Activated CD8-positive, alpha-beta memory T cell treated with anti-CD3 and anti-CD28 coated beads, Interleukin-2, amount 50 U/mL, for 48 hours (primary cell): ENCODE measurements at places on chromosomes 5 and 9.
A peak's percentile ranks its signal among the peaks of the same experiment; 100 is the strongest.

DNA sequence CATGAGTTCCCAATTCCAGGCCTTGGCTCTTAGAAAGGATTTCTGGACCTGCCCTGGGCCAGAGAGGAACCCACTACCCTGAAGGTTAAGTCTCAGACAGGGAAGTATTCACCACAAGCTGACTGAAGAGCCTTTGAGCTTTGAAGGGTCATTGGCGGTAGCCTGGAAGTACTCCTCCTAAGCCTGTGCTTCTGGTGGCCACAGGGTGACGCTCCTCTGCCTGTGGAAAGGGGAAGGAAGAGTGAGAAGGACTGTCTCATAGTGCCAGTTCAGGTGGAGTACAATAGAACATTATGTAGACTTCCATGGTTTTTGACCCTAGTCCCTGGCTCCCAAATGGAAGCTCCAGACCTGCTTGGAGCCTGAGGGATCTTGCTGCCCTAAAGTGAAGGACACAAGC, 1233.2 kb upstream of the CDH6 start:
- no peak for DNase-seq

DNA sequence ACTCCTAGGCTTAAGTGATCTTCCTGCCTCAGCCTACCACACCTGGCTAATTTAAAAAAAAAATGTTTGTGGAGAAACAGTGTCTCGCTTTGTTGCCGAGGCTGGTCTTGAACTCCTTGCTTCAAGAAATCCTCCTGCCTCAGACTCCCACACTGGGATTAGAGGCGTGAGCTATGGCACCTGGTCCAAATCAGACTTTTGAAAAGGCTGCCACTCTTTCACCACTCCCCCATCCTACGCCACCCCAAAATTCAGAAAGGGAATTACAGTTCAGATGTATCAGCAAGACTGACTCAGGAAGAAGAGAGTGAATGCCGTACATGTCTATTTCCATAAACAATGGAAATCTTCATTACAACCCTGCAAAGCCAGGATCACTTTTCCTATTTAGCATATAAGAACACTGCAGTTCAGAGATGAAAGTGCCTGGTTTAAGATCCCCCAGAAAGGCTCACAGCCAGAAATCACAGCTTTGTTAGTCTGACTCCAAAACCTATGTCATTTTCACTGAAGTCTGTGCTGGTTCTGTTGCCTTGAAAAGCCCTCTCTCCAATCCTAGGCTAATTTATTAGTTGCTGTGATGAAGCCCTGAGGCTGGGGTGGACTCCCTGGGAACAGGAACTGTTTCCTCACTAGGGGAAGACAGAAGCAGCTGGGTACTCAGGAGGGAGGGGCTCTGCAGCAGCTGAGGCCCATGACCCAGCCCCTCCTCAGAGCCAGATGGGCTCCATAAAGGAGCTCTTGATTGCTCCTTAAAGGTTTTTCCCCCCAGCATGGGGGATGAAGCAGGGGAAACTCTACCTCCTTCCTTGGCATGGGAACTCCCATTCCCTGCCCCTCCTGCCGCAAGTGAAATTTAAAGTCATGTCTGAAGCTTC, 3.1 kb downstream of the FBLL1 start:
- DNase-seq, result no peak

DNA sequence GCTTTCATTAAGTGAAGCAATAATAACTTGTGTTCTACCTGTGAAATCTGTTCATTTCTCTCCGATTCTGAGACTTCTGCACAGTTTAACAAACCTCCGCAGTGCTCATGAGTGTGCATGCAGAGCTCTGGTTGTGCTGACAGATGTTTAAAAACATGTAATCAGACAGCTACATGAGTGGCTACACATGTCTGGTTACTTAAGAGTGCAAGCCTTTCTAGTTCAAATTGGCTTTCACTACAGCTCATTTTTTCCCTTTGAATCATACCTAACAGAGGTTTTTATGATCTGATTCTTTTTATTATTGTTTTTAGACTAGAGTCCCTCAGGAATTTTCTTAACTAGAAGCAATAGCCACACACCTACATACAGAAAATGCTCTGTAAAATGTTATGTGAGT, 310.2 kb downstream of the ARRDC3 start:
- no peak for DNase-seq

DNA sequence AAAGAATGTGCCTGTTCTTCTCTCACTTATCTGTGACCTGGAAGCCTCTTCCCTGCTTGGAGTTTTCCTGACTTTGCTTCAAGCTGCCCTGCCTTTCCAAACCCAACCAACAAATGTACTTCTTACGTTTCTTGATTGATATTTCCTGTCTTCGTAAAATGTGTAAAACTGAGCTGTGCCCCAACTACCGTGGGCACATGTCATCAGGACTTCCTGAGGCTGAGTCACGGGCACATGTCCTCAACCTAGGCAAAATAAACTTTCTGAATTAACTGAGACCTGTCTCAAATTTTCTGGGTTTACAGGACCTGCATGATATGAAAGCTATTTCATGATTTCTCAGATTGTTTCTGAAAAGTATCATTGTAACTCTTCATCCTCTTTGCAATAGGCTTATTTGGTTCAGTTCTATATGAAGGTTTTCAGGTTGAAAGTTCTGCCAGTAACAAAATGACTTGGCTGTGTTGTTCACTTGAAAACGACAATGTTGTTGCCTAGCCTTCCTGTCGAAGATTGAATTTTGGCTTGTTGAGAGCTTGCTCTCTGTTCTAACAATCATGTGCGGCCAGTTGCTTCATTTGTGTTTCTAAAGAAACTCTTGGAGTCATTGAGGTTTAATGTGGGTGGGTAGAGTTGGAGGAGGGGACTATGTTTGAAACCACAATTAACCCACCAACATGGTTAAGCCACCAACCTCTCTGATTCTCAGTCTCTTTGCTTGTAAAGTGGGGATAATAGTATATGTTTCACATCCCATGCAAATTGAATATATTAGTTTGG, 145.6 kb downstream of the FBXL7 start:
- no peak for DNase-seq

- DNase-seq, result no peak
Measured at GRCh38 chr5:133520062-133520461, 92.3 kb downstream of the FSTL4 start.

GRCh38 chr5:116573702-116574366, 789 bp downstream of the SEMA6A start:
- peak; percentile 53 for DNase-seq

GRCh38 chr9:130815242-130815808, 19.7 kb upstream of the ABL1 start:
- DNase-seq, result no peak

- DNase-seq, result no peak
Measured at GRCh38 chr5:151739939-151740335, 18.5 kb downstream of the ATOX1 start.

DNA sequence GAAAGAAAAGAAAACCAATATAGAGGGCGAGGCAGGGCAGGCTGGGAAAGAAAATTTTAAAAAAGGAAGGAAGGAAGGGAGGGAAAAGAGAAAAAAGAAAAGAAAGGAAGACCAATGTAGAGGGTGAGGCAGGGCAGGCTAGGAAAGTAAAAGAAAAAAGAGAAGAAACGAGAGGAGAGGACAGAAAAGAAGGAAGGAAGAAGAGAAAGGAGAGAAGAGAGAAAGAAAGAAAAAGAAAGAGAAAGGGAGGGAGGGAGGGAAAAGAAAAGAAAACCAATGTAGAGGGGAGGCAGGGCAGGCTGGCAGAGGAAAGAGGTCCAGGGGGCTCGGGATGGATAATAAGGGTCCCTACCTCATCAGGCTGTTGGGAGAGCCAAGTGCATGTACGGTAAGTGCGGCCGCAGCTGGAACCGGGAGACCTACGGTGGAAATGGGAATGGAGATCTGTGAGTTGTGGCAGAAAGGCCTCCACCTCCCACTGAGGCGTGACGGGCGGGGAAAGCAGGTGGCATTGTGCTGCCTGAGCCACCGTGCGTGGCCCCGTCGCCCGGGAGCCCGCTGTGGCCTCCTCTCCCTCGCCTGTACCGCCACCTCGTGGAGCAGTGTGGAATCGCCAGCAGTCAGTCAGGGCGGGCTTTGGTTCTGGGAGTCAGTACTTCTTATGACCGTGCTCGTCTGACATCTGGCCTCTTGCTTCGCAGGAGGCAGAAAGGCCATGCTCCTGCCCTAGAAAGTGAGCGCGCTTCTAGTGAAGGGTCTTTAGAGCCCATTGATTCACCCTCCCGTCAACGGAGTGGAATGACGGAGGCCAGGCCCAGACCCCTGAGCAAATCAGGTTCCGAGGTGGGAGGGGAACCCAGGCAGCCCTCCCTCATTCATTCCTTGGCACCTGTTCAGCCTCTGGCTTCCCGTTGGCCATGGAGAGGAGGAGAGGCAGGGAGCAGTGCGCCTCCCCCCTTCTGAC, 10.4 kb upstream of the NHP2 start:
- peak; percentile 99 for DNase-seq

DNA sequence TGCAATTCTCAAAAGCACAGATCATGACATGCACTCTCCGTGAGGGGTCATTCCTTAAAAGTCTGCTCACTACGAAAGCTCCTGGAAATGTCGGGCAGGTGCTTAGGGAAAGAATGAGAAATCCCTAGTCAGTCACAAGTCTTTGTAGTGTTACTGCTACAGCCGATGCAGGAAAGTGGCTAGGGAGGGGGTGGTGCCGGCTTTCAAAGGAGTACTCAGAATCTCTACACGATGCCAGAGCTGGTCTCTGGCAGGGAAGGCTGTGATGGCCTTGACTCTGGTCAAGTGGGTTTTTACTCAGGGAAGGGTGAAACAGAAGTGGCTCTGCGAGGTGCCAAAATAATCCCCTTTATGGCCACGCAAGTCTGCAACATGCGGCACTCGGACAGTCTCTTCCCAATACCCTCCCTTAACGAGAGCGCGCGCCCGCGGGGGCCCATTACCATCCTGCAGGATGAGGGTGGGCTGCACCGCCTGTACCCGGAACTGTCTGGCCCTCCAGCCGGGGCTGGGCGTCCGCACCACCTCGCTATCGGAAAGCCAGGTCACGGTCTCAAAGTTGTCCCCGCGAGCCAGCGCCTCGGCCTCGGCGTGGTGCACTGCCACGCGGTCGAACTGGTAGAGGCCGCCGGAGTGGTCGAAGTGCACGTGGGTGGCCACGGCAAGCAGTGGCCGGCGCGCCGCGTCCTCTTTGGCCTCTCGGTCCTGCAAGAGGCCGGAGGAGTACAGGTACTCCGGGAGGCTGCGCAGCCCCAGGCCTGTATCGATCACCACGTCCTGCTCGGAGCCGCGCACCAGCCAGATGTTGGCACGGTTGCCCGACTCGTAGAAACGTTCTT, 956 bp downstream of the MBLAC2 start:
- DNase-seq, result no peak

DNA sequence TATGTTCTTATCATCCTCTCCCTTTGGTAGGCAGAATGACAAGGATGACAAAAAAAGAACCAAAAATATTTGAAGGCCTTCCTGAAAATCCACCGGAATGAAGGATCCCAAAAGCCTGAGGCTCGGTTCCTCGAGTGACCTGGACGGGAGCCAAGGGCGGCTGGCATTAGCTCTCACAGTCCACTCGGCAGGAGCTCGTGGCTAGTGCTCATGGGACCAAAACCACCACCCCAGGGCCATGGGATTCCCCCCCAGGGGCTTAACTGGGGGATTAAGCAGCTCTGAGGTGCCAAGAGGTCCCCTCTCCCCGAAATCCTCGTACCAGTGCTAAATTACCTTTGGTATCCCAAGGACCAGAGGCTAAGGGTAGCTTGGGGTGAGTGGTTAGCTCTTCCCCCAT, 586 bp upstream of the PDZD2 start:
- DNase-seq, result no peak

DNA sequence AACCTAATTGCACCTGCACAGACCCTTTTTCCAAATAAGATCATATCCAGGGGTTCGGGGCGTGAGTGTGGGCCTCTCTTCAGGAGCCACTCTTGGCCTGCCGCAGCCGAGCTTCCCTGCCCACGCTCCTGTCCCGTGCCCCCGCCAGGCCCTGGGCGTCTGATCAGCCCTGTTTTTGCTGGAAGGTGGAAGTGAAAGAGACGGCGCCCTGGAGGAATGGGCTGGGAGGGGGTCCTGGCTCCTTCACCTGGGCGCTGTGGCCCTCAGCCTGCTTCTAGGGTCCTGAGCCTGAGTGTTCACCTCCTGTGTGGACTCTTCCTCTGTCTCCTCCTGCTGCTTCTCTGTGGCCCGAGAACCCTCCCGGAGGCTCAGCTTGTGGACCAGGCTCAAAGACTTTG, 11.2 kb upstream of the COL5A1 start:
- DNase-seq, result no peak

DNA sequence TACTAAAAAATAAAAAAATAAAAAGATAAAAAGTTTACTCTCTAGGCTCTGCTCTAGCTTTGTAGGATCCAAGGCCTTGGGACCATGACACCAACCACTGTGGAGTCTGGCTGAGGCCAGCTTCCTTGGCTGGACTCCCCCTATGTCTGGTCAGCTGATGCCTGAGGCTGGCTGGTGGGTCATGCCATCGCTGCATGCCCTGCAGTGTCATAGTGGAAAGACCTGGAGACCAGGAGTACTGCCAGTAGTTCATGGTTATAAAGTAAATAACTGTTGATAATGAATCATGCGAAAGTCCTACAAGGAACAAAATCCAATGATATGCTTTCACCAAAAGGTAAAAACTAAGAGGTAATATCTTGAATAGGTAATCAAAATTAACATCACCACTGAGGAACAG, 43.2 kb downstream of the GARNL3 start:
- DNase-seq, result no peak

GRCh38 chr5:36985387-36985786, 108.8 kb downstream of the NIPBL start:
- no peak for DNase-seq

DNA sequence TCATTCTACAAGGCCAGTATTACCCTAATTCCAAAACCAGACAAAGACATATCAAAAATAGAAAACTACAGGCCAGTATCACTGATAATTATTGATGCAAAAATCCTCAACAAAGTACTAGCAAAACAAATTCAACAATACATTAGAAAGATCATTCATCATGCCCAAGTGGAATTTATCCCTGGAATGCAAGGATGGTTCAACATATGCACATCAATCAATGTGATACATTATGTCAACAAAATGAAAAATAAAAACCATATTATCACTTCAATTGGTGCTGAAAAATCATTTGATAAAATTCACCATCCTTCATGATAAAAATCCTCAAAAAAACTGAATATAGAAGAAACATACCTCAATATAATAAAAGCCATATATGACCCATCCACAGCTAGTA, 115.2 kb upstream of the SLC27A6 start:
- DNase-seq, result no peak

GRCh38 chr5:81590498-81591384, 160.2 kb downstream of the SSBP2 start:
- no peak for DNase-seq

- no peak for DNase-seq
Measured at GRCh38 chr9:98726735-98727134, 18.0 kb upstream of the GABBR2 start.

GRCh38 chr9:98069551-98069950, 13.0 kb downstream of the NANS start:
- DNase-seq, result no peak
